ENCODE measurements at places on chromosomes 7 and 10. TPM values are rescaled to one million over a fixed set of nuclear protein-coding genes. Genes with fewer than 3 reads are reported as not detected.

DNA sequence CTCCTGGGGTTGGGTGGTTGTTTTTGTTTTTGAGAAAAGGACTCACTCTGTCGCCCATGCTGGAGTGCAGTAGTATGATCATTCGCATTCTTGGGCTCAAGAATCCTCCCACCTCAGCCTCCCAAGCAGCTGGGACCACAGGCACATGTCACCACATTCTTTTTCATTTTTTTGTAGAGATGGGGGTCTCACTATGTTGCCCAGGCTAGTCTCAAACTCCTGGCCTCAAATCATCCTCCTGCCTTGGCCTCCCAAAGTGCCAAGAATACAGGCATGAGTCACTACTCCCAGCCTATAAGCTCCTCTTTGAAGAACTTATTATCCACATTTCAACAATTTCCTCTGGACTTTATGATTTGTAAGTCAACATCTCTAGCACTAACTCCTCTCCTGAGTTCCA, 102.7 kb downstream of the KMT2C start:
- DNase-seq = no peak

DNA sequence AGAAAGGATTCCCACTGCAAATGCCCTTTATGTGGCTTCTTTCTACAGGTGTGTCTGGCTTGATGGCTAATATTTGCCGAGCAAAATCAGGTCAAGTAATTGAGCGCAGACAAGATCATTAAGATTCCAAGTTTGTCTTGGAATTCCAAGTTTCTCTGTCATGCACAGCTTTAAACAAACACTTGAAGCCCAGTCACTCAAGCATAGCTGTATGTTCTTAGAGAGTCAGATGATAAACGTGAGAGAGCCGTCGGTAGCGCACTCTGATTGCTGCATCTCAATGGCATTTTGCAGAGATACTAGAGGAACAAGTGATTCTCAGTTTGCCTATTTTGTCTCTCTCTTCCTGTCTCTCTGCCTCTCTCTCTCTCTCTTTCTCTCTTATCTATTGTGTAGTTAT, 658 bp downstream of the DMBT1 start:
- no peak for DNase-seq

DNA sequence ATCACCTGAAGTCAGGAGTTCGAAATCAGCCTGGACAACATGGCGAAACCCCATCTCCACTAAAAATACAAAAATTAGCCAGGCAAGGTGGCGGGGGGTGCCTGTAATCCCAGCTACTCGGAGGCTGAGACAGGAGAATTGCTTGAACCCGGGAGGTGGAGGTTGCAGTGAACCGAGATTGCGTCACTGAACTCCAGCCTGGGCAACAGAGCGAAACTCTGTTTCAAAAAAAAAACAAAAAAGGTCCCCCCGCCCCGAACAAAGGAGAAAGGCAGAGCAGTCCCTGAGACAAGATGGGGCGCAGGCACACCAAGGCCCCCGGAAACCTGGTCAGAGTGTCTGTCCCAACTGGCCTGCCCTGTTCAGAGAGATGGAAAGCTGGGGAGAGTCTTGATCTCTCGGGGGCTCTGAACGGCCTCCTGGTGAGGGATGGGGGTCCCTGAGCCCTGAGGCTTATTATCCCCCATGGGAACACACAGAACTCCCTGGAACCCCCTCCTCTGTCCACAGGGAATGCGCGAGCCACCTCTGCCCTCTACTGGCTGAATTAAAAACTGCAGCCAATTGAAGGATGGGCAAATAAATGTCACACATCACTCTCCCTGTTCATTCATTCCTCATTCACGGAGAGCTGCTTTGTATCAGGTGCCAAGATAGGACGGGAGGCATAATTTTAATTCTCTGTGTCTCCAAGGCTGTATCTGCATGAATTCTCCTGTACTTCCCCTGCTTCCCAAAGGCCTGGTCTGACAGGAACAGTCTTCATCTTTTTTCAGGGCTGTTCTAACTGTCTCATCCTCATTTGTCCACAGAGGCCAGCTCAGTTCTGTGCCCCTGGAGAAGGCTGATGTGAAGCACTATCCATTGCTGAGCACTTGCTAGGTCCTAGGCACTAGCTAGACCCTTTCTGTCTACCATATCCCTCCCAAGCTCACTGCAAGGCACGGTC, 28.9 kb downstream of the MAT1A start:
- DNase-seq = peak; percentile 46

- DNase-seq = no peak
These were observed 21.0 kb upstream of the MYL7 start for GRCh38 chr7:44162179-44162578.

- no peak for DNase-seq
These were observed 124.2 kb downstream of the INHBA start for GRCh38 chr7:41578700-41579099.

DNA sequence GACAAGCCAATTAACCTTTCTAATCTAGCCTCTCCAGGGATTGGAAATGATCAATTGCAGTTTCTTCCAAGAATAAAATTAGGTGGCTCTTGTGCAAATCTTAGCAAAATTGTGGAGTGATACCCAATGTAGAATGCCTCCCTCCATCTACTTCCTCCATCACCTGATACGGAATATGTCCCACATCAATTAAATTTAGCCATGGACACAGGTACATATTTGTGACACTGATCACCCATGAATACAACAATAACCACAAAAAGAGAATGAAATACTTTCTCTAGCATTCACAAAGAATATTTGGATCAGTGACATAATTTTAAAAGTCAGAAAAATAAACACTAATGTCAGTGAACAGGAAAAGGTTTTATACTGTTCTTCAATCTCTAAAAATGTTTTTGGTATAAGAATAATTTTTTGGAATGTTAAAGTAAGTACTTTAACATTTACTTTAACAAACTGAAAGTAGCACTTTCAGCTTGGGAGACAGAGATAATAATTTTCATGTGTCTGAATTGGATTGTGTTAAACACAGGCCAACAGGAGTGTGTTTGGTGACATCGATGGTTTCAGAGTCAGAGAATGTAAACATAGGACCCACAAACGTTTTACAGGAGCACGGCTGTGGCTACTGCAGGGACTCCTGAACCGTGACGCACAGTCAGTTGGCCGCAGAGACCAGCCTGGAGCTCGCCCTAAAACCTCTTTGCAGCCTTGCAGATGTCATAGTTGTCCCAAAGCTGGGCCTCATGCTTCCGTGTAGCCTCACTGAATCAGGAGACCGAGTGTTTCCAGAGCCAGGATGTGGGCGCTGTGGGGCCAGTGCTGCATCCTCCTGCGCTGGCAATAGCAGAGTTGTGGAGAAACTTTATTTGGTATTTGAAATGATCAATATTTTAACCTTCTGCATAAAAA, 7.2 kb downstream of the RBM20 start:
- no peak for DNase-seq

The UPK3B gene
- 4.3 TPM for total RNA-seq

DNA sequence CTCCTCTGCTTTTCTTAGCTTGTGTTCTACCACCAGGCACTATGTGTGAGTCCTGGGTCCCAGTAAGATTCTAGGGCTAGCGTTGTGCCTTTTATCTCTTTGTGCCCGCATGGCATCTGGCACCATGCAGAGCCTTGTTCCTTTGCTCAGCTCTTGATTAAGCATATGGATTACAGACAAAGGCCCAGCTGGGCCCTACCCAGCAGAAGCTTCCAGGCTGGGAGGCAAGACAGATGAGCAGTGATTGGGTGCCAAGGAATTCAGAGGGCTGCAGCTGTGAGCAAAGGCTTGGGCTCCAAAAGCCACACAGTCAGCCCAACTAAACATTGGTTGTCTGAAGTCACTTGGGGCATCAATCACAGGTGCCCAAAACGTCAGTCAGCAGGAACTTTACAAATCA, 2.0 kb downstream of the ACSM6 start:
- DNase-seq = no peak

The LIPJ gene
- total RNA-seq = not detected

GRCh38 chr10:102491136-102491535, 11.4 kb downstream of the ACTR1A start:
- no peak for DNase-seq

The RNF133 gene
- total RNA-seq = 0.46 TPM

DNA sequence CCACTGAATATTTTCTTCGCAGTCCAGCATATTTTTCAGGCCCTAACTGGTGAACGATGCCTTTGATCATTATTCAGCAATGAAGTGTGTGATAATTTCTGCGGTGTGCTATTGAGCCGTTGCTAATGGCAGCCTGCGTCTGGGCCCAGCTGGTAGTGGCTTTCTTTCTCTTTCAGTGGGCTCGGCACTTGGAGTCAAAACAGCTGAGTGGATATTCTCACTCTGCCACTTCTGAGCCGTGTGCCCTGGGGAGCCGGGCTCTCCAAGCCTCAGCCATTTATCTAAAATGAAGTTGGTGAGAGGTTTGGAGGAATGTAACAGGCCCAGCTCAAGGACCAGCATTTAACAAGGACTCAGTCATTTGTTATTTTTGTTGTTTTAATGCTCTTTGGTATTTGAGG, 87.5 kb upstream of the IFRD1 start:
- DNase-seq = no peak

The NODAL gene
- not detected for total RNA-seq

GRCh38 chr10:120253131-120253530, 203.9 kb upstream of the PLPP4 start:
- DNase-seq = no peak

DNA sequence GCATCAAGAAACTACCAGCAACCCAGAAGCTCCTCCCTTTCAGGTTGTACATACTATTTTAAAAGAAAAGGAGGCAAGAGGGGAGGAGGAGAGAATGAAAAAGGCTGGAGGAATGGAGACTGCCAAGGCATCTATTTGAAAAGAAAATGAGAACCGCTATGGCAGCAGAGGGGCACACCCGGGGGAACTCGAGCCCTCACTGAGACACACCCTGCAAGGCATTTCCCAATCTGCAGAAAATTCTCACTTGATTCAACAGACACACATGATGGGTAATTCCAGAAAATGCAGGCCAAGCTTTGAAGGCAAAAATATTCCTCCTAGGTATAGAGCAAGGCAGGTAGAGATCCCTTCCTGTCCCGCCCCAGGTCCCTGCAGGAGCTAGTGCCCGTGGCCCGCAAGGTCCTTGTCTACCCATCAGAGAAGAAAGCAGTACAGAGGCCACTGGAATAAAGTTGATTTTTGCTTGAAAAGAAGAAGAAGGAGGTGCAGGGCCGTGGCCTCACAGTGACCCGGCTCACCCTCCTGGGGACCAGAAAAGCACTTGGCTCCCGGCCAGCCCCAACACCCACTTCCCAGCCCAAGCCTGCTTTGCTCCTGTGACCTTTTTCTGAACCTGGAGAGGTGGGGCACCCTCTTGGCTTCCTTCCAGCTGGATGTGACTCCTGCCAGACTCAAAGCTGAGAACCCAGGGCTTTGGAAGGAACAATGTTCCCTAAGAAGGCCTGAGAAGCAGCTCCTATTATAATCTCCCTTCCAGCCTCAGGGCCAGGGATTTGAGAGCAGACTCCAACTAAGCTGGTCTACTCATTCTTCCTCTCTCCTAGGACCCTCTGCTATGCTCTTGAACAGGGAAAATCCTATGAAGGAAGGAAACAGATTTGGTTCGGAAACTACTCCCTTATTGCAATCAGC, 6.2 kb upstream of the PIK3CG start:
- peak; percentile 58 for DNase-seq

DNA sequence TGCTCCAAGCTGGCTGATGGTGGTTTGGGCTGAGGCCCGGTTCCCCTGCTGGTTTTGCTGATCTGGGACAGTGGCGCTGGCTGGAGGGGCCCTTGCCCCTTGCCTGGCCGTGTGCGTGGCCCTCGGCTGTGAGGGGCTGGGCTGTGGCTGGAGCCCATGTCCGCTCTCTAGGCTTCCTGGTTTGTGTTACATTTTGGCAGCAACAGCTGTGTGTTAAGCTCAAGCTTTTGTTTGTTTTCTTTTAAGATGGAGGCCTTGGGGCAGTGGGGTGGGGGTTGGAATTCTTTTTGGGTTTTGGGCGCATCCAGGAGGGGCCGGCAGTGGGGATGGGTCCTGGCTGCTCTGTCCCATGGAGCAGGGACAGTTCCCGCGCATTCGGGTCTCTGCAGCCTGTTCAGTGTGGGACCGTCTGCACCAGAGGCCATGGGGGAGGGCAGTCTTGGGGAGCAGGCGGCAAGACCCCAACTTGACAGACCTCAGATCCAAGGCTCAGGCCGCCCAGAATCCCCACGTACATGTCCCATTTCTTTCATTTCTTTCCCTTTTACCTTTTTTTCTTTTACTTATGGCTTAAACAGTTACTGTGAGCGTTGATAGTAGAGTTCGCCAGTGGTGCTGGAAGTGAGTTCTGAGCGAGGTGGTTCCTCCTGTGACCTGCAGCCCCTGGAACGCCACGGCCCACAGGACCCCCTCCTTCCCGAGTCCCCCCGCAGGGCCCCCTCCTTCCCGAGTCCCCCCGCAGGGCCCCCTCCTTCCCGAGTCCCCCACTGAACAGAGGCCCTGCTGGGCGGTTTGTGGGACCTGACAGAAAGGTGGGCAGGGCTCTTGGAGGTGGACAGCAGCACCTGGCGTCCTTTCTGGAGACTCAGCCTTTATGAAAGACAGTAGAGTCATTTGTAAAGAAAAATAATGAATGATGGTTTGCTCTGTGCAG, 75.3 kb downstream of the INPP5A start:
- DNase-seq = peak; percentile 37

The FGFBP3 gene
- 0.85 TPM for total RNA-seq

DNA sequence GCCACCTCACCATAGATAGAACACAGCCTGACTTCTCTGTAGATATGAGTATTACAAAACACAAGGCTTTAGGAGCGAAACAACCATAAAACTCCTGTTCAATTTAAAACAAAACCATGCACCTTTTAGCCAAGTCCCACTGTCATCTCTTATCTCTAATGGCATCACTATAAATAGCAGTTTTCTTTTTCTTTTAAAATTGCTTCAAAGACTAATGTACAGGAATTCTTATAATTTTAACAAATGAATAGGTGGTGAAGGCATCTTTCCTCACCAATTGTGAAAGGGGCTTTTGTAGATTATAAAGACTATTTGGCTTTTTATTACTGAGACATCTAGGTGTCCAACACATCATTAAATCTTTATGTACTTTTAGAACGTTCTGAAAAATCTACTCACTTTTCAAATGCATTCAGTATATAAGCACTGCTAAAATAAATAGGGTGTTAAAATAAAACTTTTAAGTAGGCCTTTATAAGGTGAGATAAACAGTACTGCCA, 205.7 kb upstream of the GRM3 start:
- DNase-seq = no peak

GRCh38 chr10:124691002-124691401, 53.2 kb downstream of the FAM53B start:
- no peak for DNase-seq

The PILRA gene
- 7.8 TPM for total RNA-seq

GRCh38 chr7:121003986-121004685, 15.6 kb downstream of the CPED1 start:
- DNase-seq = peak; percentile 21

The TMEM225B gene
- 0.58 TPM for total RNA-seq
